Panc1 (cell line): ENCODE measurements at places on chromosomes 7 and 10. TPM values are rescaled to one million over a fixed set of nuclear protein-coding genes. Genes with fewer than 3 reads are reported as not detected.

- peak; percentile 54 for DNase-seq
Observed at GRCh38 chr10:91635401-91636400, 2.8 kb upstream of the PPP1R3C start.

- no peak for DNase-seq
Observed at GRCh38 chr7:46651561-46652088, 730.6 kb upstream of the IGFBP3 start.

The TUBB8 gene
- 0.08 TPM for total RNA-seq

DNA sequence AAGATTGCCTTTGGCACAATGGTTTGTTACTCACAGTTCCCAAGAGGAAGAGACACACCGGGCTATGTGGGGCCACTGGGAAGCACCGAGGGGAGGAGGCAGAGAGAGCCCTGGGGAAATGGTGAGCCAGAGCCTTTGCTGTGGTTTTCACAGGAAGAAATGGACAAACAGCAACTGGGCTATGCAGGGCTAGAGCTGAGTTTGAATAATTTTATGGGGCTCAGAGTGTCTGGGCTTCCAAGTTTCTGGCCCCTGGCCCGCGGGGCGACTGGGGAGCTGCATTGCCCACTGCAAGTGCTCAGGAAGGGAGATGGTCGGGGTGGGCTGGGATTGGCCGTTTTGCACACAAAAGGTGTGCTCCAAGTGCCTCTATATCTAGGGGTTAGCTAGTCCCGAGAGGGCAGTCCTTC, 92.6 kb downstream of the CHST15 start:
- no peak for DNase-seq

- no peak for DNase-seq
Observed at GRCh38 chr10:85607043-85607695, 759.4 kb downstream of the GRID1 start.

DNA sequence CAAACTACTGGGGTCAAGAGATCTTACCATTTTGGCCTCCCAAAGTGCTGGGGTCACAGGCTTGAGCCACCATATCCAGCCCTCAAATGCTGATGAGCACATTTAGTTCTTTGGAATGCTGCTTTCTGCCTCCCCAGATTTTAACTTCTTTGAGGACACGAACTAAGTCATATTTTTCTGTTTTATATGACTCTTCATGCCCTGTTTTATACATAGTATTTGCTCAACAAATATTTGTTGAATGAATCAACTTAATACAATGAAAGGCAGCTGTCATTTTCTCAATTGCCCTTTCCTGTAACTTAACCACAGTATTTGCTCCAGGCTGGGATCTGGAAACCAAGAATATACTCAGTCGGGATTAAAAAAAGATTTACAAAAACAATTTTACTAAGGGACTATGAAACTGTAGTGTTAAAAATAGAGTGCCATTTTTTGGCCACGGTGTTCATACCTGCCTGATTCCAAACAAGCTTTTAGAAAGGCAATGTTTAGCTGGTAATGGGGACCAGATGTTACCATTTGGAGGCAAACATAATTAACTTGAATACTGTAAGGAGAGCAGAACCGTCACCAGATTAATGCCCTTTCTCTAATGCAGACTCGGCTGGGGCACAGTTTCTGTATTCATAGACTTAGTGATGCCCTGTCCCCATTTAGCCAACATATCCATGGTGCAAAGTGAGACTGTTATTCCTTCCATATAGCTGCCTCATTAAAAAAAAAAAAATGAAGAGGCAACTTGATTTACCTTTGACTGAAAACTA, 117.6 kb downstream of the NRP1 start:
- peak; percentile 50 for DNase-seq

DNA sequence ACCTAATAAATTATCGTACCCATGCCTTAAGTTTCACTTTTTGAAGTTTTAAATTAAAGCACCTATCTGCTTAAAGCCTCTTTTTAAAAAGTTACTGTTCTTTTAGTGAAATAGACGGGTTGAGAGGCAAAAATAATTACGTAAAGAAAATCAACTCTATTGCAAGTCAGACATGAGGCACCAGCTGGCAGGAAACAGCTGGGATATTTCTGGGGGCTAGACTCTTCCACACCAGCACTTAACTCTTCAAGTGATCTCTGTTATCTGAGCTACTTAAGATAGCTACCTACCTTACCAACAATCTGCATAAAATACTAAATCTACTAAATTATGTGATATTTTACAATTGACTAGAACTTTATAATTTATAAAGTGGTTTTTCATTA, 35.8 kb downstream of the GBF1 start:
- no peak for DNase-seq

- no peak for DNase-seq
Observed at GRCh38 chr10:78556705-78557432, 511.9 kb upstream of the ZMIZ1 start.

DNA sequence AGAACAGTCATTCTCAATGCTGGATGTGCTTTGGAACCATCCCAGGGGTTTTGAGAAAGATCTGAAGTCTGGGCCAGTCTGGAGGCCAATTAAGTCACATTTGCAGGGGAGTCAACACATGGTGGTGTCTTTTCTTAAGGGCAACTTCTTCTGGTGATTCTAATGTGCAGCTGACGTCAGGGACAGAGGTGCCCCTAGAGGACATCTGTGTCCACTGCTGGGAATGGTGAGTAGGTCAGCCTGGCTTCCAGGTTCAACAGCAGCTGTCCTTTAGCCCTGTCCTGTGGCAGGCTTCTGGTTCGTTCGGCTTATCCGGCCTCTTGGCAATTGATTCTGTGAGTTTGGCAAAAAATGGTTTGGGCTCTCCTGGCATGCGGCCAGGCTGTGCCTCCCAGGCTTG, 269.7 kb upstream of the HABP2 start:
- no peak for DNase-seq

The NPS gene
- not detected for total RNA-seq

The GATA3 gene
- total RNA-seq: 5.9 TPM

The DENND2A gene
- 1.4 TPM for total RNA-seq

DNA sequence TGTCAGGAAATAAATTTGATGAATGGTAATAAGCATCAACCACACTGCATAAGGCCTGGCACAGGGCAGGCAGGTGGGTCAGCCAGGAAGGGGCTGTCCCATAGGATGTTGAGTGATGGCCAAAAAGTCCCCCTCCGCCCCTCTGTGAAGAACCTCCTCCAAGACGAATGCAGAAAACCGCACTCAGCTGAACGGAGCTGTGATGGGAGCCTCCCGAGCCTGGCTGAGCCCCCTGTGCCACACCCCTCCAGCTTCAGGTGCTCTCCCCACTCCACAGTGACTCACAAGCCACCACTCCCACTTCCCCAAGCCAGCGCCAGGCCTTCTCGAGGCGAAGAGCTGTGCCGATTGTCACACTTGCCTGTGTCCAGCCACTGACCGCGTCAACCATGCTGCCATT, 184.2 kb downstream of the MAD1L1 start:
- no peak for DNase-seq

- DNase-seq: no peak
Observed at GRCh38 chr7:92926697-92927044, 90.3 kb upstream of the CDK6 start.

GRCh38 chr7:158160199-158160598, 427.4 kb downstream of the PTPRN2 start:
- DNase-seq: no peak

DNA sequence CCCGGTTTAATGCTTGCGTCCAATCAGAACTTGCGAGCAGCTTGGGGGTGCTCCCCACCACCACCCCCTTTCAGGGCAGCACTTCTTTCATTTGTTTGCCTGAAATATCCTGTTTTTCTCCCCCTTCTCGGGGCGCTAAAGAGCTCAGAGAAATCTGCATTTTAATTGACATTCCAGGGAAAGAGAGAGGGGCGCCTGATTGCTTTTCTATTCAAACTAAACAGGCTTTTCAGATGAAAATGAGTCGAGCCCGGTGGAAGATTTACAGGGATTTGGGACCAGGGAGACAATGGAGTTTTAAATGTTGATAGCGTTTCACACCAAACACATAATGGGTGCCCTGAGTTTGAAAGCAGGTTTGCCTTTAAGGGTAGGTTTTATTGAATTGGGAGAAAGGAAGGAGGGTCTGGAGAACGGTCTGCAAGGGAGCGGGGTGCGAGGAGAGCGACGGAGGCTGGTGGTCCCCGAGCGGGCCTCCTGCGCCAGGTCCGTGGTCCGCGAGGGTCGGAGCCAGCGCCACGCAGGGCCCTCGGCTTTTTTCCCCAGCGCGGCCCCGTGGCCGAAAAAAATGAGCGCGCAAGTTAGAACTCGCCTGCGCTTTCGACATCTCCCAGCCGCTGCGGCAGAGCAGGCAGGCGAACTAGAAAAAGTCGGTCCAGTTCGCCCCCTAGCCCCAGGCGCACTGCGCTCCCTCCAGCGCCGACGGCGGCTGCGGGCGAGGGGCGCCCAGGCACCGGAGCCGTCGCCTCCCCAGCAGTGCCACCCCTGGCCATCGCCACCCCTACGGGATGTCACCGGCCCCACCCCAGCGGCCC, 1.3 kb downstream of the FGFR2 start:
- DNase-seq: no peak

DNA sequence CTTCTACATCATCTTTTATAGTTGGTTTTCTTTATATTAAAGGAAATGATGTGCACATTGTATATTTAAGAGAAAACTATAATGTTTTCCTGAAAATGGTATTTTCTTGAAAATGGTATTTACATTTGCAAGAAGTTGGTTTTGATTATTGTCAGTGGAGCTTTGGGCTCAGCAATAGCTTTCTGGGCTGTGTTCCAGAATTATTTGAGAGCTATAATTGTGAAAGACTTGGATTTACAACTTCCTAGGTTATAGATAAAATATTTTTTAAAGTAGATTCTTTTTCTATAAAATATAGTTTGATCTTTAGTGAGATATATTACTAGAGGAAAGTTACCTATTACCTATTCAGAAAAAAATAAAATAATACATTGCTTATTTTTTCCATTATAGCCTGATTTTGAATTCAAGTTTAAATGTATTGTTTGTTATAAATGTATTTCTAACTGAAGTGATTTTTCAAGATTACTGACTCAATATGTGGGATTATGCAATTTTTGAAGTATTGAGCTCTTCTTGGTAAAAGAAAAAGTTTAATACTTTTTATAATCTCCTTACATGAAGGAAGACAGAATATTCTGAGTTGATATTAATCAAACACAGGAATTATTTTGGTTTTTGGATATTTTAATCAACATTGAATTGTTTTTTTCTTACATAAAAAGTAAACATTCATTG, 20.2 kb downstream of the GNAI1 start:
- DNase-seq: no peak

The CDC123 gene
- total RNA-seq: 66.3 TPM

DNA sequence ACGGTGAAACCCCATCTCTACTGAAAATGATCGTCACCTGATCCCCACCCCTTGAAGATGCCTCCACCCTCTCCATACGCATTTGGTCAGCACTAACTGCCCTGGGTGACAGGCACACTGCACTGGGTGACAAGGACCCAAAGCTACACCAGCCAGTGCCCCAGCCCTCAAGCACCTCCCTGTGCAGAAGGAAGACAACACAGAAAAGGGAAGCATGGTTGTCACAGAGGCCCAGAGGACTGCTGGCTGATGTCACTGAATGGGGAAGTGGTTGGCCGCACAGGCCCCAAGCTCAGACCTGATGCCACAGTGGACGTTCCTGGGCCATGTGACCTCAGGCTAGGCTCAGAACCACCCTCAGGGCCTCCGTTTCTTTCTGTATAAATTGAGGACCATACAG, 4.2 kb upstream of the PILRA start:
- DNase-seq: no peak

GRCh38 chr10:118195729-118196128, 146.4 kb downstream of the FAM204A start:
- DNase-seq: no peak

The CPEB3 gene
- 2.4 TPM for total RNA-seq

The SH2B2 gene
- total RNA-seq: 2.8 TPM

The TAS2R41 gene
- not detected for total RNA-seq
